ENCODE measurements at places on chromosomes 7 and 10.
A peak's percentile ranks its signal among the peaks of the same experiment; 100 is the strongest.

DNA sequence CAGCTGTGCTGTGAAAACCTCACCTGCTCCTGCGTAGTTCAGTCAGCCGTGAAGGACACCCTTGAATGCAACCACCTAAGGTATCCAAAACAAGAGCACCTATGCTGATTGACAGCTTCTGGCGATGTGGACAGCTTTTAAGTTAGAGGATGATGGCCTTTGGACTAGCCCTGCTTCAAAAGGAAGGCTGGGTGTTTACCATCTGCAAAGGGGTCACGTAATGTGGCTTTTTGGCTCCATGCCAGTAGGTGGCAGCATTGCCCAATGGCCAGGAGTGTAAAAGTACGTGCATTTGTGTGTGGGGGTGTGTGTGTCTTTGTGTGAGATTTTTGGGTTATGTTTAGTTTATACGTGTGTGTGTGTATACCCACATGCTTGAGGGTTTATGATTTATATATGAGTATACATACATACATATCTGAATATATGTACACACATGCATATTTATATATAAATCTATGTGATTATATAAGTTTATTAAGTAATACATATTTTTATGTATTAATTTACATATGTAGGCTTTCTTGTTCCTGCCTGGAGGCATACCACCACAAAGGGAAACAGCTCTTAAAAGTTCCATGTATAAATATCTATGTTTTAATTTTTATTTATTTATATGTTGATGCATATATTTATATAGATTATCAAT, 236.3 kb upstream of the ANKRD30A start:
- DNase-seq, result peak; percentile 38

- no peak for DNase-seq
These were observed 198.1 kb downstream of the FZD1 start for GRCh38 chr7:91462316-91462715.

DNA sequence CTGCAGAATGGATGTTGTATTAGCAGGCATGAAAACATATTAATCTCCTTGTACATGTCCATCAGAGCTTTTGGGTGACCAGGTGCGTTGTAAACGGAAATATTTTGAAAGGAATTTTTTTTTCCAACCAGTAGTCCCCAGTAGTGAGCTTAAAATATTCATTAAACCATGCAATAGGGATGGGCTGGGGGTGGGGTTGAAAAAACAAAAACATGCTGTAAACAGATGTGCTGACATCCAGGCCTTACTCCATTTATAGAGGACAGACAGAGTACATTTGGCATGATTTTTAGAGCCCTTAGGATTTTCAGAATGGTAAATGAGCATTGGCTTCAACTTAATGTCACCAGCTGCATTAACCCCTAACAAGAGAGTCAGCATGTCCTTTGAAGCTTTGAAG, 50.2 kb downstream of the PTPN12 start:
- DNase-seq, result no peak

DNA sequence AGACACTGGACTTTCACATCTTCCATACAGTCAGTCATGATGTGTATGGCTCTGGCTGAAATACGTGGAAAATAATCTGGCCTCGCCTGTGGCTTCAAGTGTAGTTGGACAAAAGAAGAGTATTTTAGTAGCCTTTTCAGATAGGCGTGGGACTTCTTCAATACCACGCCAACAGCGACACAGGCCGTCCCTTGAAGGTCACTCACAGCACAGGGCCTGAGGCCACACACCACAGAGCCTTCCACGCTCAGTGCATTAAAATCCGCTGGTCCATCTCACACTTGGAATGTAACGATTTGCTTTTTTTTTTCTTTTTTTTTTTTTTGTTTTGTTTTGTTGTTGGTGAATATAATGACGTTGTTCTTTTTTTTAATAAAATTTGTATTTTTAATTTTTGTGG, 51.8 kb upstream of the SUN1 start:
- no peak for DNase-seq

DNA sequence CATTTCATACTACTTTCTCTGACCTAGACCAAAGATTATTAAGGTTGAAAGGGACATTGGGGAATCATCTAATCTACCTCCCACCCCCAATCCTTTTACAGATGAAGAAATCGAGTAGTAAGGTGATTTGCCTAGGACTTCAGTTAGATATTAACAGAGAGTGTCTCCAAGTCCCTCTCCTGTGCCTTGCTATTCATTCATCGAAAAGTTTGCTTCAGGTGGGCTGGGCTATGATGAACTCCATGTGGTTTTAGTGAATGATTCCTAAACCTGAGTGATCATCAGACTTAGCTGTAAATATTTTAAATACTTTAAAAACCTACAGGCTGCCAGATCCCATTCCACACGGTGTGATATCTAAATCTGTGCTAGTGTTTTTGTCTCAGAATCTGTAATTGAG, 259.4 kb upstream of the SORCS1 start:
- DNase-seq, result no peak

DNA sequence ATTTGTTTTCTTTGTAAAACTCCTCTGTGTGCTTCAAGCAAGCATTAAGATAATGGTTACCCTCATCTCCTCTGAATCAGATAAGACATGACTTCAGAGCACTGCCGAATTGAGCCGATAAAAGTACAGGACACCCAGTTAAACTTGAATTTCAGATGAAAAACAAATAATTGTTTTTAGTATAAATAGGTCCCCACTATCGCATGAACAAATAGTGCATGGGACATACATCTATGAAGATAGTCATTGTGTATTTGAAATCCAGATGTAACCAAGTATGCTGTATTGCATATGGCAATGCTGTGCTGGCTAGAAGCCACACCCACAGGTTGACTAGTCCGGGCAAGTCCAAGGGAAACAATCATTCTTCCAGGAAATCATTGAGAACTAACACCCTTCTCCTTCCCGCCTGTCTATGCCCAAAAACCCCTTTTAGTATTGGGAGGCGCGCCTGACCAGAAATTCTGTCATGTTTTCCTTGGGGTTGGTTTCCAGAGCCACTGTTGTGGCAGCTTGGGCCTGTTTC, 12.6 kb upstream of the FGFR2 start:
- DNase-seq, result no peak

- no peak for DNase-seq
These were observed 174 bp downstream of the ADCY1 start for GRCh38 chr7:45574416-45574668.

DNA sequence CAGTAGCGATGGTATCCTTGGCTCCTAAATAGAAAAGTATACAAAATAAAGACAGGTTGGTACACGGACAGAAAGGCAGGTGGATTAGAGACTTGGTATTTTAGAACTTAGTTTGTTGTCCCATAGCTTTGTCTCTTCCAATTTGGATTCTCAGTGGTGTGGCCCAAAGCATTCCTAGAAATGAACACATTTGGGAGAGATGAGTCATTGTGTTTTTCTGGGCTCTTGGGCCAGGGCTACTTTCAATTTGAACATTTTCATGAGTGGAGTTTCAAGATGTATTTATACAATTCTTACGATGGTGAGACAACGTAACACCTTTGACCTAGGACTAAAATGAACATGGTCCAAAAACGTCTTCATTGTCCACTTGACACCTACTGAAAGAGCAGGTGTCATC, 225.1 kb upstream of the YAE1 start:
- no peak for DNase-seq

DNA sequence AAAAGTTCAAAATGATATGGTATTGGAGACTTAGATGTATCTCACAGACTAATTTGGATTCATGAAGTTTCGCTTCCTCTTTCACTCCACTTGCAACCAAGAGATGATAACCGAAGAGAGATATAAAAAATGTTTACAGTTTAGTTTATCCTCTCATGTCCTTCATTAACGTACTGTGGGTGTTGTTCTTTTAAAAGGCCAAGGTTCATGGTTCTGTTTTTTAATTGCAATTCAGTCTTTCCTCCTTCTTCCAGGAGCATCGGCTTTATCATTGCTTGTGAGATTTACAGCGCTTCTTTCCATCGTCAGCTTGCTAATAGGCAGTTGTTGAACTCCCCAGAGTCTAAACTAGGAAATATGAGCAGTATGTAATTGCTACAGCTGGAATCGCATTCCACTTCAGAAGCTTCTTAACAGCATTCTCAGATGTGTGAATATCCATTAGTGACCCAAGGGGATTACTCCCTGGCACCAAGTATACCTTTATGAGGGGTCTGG, 75.9 kb upstream of the HGF start:
- no peak for DNase-seq

- DNase-seq, result no peak
These were observed 821.0 kb upstream of the CELF2 start for GRCh38 chr10:10196701-10197100.

DNA sequence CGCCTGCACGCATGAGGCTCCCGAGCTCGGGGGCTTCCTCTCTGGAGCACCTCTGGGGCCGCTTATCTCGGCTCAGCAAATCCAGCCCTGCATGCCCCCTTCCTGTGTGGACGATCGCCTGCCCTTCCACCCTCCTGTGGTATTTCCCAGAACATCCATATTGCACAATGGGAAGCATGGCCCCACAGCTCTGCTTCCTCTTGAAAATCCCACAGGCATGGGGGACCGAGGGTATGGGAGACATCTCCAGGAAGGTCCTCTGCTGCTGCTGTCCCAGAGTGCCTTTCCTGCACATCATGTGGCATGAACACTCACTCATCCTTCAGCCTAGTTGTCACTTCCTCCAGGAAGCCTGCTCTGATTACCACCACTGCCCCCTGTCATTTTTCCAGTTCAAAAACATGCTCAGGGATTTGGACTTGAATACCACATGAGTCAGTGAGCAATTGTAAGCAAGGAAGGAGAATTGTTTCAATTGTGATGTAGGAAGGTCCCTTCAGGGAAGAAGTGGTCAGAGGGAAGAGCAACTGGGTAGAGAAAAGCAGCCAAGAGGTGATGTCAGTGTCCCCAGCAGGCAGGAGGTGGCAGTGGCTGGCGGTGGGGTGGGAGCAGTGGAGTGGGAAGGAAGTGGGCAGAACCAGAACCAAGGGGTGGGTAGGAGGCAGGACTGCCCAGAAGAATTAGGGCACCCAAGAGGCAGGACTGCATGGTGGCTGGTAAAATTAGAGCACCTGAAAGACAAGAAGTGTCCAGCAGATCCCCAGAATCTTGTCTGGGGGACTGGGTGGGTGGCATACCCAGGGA, 67.5 kb upstream of the ZMIZ1 start:
- DNase-seq, result no peak

DNA sequence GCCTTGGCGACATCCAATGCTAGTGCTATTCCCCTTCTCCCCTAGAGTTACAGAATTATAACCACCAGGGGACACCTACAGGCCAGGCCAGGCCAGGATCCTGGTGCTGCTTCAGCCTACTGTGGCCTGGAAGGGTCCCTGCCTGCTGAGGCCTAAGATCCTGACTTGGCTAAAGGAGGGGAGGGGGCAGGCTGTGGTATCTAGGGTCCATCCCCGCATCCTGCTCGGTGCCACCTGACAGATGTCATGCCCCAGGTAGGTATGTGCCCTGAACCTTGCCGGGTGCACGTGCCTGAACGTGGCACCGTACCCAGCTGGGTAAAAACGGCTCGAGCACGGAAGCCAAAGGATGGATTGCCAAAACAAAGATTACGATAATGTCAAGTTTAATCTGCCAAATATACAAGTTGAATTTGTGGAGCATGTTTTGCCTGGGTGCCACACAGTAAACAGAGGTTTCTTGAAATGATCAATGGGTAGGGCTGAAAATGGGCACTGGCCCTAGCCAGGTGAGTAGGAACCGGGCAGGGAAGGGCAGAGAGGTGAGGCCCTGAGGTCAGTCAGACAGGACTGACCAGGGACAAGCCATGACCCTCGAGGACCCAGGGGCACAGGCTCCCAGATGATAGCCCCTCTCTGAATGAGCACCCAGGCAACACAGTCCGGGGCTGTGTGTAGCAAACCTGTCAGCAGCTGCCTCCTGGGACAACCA, 12.6 kb downstream of the PDAP1 start:
- DNase-seq, result no peak

- no peak for DNase-seq
These were observed 67.4 kb downstream of the NOD1 start for GRCh38 chr7:30411173-30411572.

- DNase-seq, result no peak
These were observed 122.6 kb downstream of the MYL10 start for GRCh38 chr7:101506531-101506930.

DNA sequence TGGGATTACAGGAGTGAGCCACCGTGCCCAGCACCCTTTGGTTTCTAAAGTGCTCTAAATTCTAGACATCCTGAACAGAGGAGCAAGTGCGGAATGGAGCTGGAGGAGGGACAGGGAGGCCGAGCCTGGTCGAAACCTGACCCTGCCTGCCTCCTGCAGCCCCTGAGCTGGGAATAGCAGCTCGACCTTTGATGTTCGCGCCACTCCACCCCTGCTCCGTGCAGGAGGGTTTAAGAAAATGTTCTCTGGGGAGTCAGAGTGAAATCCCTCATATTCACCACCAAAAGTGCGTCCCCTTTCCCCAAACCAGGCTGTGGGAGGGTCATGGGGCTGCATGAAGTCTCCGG, 1.8 kb downstream of the PGAM2 start:
- no peak for DNase-seq

DNA sequence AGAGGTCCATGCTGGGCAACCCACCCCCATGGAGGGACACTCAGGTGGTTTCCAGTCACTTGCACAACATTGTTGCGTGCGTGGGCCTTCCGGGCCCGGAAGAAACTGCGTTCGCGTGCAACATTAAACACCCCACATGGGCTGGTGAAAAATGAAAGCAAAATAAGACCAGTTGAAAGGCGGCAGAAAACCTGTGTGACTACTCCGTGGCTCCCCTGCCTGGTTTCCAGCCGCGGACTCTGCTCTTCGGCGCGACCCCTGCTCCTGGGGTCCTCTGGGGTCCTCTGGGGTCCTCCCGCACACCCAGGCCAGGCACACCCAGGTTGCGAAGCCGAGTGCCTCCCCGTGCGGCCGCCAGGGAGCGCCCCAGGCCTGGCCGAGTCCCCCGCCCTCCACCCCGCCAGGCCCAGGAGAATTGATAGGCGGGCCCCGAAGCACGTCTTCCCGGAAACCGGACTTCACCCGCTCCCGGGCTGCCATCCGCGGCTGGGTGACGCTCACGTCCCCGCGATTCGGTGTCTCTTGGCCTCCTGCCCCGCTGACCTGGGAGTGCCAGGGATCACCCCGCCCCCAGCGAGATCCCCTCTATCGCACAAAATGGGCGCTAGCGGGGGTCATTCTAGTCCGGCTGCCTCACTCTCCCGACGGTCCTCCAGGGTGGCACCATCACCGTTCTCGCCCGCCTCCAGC, 1.9 kb upstream of the SH2D4B start:
- peak; percentile 70 for DNase-seq

Data from stimulated activated CD4-positive, alpha-beta T cell treated with anti-CD3 and anti-CD28 coated beads, Interleukin-4, amount 100 ng/mL, for 1 hour (primary cell).